ENCODE measurements at places on chromosomes 2 and 18.

DNA sequence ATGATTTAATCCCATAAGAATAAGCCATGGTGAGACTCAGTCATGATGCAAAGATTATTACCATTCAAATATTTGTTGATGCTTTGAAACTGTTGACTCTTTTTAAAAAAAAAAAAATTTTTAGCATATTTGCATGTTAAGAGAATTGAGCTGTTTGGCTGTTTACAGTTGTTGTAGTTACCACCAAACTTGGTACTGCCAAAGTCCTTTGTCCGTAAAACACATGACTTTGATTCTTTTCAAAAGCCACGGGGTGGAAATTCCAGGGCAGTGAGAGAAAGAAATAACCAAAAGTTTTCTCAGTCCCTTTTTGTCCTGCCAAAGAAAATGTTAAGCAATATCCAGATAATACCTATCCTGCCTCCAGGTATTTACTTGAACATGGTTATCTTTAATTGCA is 474.8 kb downstream of the METTL4 start:
- no peaks in the 10 kb centered on the region for H3K36me3 ChIP-seq
- H3K4me1 ChIP-seq: no peaks in the 10 kb centered on the region
- no peak overlapping the region for H3K27ac ChIP-seq
- H3K4me3 ChIP-seq: no peak overlapping the region

DNA sequence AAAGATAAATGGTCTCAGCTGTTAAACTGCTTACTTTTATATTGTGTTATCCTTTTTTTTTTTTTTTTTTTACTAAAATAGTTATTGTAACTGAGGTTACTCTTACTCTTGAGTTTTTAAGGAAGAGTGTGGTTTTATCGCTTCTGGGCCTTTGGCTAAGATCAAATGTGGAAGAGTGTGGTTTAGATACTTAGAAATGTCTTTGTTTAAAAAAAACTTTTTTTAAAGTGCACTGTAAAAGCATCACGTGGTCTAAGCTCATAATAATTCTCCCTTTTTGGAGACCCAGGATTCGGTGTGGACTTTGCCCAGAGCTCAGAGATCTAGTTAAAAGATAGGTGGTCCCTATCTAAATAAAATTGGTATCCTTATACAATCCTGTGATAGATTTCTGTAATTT is 11.9 kb upstream of the OXER1 start:
- no peaks in the 10 kb centered on the region for H3K27me3 ChIP-seq
- DNase-seq: no peak
- H3K27ac ChIP-seq: no peak overlapping the region

GRCh38 chr2:64424416-64424987 is 29.5 kb upstream of the LGALSL start:
- no peak overlapping the region for H3K27ac ChIP-seq
- peaks cover 14% of the 10 kb centered on the region for H3K27me3 ChIP-seq
- no peak overlapping the region for H3K4me3 ChIP-seq
- no peaks in the 10 kb centered on the region for H3K4me1 ChIP-seq

GRCh38 chr2:129936334-129936934 is 43.0 kb upstream of the RAB6C start:
- no peak for DNase-seq
- no peaks in the 10 kb centered on the region for H3K4me1 ChIP-seq
- no peaks in the 10 kb centered on the region for H3K36me3 ChIP-seq
- H3K4me3 ChIP-seq: no peak overlapping the region
- peaks cover 42% of the 10 kb centered on the region for H3K27me3 ChIP-seq

GRCh38 chr18:65282096-65282495 is 468.7 kb upstream of the CDH7 start:
- H3K36me3 ChIP-seq: no peaks in the 10 kb centered on the region
- H3K4me1 ChIP-seq: no peaks in the 10 kb centered on the region
- no peak for DNase-seq
- H3K27ac ChIP-seq: no peak overlapping the region

DNA sequence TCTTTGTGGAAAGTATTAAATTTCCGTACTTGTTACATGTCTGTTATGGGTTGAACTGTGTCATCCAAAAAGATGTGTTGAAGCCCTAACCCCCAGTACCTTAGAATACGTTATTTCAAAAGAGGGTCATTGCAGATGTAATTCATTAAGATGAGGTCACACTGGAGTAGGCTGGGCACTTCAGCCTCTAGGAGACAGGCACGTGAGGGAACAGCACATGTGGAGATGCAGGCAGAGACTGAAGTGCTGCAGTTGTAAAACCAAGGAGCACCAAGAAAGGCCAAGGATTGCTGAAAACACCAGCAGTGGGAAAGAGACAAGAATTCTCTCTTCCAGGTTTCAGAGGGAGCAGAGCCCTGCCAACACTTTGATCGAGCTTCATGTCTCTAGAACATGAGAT is 4.6 kb upstream of the RHBDD1 start:
- no peak overlapping the region for H3K4me3 ChIP-seq
- peaks cover 26% of the 10 kb centered on the region for H3K4me1 ChIP-seq
- peaks cover 4% of the 10 kb centered on the region for H3K27me3 ChIP-seq
- no peak for DNase-seq
- no peak overlapping the region for H3K27ac ChIP-seq
- H3K36me3 ChIP-seq: peaks cover 24% of the 10 kb centered on the region
